NCI-H1694 (cell line): ENCODE measurements at places on chromosomes 1 and 21.

GRCh38 chr21:45074048-45074817 is at the start of gene ADARB1:
Gene ADARB1 (plus strand): TSS chr21:45074580. CDS start chr21:45171657, 97,077 bp downstream.
- no peak for DNase-seq

DNA sequence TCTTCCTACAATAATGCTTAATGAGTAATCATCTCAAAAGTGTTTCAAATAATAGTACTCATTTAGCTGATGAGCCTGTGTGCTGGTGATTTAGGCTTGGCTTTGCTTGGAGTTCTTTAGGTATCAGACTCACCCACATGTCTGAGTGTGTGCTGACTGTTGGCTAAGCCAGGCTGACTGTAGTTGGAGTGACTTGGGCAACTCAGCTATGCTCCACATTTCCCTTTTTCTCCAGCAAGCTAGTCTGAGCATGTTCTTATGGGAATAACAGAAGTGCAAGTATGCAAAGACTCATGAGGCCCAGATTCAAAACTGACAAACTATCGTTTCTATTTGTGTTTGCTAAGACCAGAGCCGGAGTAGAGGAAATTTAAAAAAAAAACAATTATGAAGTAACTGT is 99.0 kb upstream of the ADGRL4 start:
- no peak for DNase-seq

DNA sequence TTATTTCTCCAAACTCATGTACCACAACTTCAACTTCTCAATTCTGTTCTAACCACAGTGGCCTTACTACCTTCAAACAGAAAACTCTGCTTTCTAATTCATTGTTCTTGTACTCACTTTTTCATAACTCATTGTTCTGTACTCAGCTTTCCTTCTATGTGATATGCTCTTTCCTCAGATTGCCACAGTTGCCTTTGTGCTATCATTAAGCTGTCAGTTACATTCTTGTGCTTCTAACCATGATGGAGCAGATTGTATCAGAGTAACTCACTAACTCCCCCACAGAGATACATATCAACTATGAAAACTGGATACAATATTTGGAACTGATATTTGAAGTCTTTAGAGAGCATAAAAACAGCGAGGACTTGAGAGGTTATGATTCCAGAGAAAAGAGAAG is 1213.7 kb downstream of the KCNT2 start:
- no peak for DNase-seq

DNA sequence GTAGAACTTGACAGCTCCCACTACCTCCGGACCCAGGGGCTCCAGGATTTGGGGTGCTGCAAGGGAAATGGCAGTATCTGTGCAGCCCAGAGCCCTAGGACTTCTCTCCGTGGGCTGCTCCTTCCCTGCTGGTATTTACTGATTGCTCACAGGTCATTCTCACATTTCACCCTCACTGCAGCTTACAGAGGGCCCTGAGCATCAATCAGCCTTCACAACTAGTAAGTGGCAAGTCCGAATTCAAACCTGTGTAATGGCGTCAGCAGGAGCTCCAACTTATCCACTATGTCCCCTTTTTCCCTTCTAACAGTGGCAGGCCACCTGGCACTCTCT is 32.4 kb downstream of the PIK3C2B start:
- no peak for DNase-seq

GRCh38 chr1:71561206-71561605 is 480.4 kb upstream of the ZRANB2 start:
- DNase-seq = no peak
